ENCODE measurements at places on chromosomes 12 and 14.

DNA sequence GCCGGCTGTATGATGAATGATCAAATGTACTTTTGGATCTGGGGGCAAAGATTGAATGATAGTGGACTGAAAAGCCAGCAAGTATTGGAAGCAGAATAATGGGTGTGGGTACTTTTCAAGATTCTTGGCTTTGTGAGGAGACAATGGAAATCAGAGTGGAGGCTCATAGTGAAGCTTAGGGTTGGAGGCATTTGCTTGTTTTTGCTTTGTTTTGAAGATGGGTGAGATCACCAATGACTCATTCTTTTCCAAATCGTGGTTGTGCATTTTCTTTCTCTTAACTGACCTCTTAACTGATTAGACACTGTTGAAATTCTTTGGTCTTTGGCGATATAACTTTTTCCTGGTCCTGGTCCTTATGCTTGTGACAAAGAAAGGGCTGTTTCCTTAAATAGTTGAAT, 54.4 kb downstream of the PELI2 start:
- DNase-seq: no peak

- no peak for DNase-seq
Observed at GRCh38 chr14:77640756-77641533, 24.5 kb upstream of the SPTLC2 start.

DNA sequence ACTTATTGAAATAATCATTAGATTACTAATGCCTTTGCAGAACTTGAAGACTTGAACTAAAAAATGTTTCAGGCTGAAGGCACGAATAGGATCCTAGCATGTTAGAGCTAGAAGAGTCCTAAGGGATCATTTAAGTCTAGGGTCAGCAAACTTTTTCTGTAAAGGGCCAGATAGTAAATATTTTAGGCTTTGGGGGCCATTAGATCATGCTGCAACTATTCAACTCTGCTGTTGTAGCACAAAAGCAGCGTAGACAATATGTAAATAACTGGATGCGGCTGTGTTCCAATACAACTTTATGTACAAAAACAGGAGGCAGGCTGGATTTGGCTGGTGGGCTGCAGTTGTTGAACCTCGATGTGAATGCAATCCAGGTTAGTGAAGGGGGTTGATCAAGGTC, 221.7 kb downstream of the ATP23 start:
- DNase-seq: no peak

- no peak for DNase-seq
Observed at GRCh38 chr12:128259556-128260070, 7.4 kb upstream of the TMEM132C start.

- DNase-seq: no peak
Observed at GRCh38 chr12:92439420-92439805, 263.4 kb upstream of the PLEKHG7 start.

DNA sequence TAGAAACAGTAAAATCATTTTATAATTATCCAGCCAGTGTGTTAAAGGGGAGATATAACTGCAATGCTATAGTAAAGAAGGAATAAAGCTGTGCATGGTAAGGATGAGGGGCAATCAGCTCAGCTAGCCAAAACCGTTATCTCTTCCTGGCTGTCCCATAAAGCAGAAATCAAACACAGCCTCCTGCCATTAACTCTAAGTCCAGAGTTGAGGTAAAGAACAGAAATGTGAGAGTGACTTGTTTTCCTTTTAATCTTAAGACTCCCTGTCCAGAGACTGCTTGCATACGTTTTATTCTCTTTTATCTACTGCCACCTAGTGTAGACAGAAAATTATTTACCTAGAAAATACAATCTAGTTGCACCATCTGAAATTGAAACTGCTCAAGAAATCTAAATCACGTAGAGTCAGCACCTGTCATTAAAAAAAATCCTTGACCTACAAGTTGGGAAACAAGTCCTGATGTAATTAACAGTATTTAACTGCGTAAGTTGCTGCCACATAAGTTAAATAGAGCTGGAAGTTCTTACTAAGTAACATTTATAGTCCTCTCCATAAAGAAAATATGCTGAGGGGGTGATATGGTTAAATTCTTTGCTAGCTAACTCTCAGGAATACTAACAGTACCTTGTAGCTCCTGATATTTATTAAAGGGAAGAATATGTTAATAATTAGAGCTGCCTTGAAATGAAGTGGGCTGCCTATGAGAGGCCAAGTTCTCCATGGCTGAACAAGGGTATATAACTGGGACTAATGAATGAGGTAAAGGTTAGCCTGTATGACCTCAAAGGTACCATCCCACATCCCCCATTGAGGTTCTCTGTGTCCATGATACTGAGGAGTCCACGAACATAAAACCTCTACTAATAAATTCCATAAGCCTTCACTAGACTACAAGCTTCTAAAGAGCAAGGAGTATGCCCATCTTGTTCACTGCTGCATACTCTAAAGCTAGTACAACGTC, 62.7 kb downstream of the GALNT4 start:
- no peak for DNase-seq

GRCh38 chr12:5489017-5489416, 57.1 kb downstream of the NTF3 start:
- DNase-seq: no peak

DNA sequence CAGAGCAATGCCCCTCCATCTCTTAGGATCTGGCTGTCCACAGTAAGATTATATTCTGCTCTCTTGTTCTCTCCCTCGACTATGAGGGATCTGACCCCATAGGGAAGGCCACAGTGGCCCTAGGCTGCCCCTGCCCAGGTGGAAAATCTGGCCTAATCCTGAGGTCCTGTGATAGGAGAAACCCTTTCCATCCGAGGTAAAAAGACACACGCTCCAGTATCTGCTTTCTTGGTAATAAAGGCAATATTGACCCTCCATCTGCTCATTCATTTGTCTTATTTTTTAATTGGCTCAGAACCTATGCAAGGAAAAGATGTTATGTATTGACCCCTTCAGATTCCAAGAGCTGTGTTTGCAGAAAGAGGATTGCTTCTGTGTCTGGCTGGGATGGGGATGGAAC, 9.7 kb downstream of the KRT76 start:
- no peak for DNase-seq

- DNase-seq: no peak
Observed at GRCh38 chr14:66572826-66573225, 64.9 kb downstream of the GPHN start.

DNA sequence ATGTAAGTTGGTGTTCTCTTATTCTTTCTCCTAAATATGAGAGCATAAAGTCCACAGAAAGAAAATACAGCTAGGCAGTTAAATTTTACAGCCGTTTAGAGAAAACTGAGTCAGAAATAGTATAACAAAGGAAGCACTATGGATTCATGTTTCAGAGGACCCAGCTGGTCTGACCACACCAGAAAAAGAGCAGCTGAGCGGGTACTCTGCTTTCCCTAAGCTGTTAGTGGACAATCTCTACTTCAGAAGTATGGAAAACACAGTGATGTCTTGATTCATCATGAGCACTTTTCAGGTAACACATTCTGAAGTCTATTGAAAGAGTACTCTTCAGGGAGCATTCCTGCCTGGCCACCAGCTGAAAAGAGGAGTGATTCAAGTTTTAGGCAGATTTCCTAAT, 12.4 kb downstream of the PPM1H start:
- no peak for DNase-seq

- DNase-seq: no peak
Observed at GRCh38 chr12:129840145-129840884, 63.5 kb downstream of the TMEM132D start.

DNA sequence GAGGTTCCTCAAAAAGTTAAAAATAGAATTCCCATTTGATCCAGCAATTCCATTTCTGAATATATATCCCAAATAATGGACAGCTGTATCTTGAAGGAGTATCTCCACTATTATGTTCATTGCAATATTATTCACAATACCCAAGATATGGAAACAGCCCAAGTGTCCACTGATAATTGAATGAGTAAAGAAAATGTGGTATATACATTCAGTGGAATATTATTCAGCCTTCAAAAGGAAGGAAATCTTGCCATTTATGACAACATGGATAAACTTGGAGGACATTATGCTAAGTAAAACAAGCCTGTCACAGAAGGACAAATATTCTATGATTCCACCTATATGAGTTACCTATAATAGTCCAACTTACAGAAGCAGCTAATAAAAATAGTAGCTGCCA, 979.0 kb downstream of the SLC6A15 start:
- DNase-seq: no peak

Measured in stimulated activated CD8-positive, alpha-beta memory T cell treated with anti-CD3 and anti-CD28 coated beads, Interleukin-4, amount 100 ng/mL, for 1 hour (primary cell).